ENCODE measurements at places on chromosomes 7 and 10.

DNA sequence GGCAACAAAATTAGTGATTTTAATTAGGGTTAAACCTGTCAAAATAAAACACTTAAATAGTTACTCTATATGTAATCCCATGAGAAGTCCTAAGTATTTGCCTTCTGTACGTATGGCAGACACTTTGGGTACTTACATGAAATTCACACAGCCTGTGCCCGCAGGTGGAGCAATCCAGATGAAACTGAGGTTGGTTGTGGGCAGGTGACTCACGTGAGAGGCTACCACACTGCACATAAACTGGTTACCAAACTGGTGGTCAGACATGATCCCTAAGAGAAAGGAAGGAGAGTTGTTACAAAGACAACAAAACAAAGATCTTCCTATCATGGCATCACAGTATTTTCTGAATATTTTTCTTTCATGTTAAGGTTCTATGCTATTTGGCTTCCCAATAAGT lies 156.1 kb downstream of the RELN start:
- DNase-seq = no peak

DNA sequence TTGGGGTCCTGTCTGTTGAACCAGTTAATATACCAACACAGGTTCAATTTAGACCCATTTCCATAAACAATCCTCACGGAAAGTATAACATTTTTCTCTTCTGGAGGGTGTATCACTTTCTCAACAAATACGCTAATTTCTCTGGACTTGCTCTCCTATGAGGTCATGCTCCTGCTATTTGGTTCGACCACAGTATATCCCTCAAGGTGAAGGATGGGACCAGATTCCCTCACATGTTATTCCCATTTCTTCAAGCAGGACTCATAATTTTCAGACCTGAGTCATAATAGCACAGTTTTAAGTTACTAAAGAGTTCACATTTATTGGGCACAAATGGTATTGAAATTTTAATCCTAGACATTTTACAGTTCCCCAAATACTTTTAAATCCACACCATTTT lies 57.2 kb downstream of the ADAM12 start:
- DNase-seq = peak; percentile 18

DNA sequence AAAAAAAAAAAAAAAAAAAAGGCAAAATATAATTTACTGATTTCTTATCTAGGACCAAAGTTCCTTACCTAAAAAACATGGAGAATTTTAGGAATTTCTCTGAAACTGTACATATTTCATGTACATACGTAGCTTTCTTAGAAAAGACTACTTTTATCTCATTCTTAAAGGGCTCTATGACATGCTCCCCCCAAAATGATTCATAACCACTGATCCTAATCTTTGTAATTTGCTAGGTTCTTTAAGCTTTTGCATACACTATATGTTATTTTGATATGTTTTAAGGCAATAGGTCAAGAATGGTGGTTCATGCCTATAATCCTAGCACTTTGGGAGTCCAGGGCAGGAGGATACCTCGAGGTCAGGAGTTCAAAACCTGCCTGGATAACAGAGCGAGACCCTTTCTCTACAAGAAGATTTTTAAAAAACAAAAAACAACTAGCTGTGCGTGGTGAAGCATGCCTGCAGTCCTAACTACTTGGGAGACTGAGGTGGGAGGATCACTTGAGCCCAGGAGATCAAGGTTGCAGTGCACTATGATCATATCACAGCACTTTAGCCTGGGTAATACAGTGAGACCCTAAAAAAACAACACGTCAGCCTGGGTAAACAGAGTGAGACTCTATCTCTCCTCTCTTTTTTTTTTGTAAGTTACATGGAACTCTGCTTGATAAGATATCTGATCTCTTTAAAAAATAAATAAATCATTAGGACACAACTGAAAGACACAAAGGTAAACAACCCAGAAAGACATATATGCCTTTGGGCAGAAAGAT lies 54.8 kb downstream of the ATAD1 start:
- no peak for DNase-seq

- DNase-seq = no peak
Measured at GRCh38 chr7:69661342-69661741, 63.1 kb downstream of the AUTS2 start.

GRCh38 chr7:152336754-152337368 lies 98.9 kb downstream of the KMT2C start:
- DNase-seq = no peak

- DNase-seq = no peak
Measured at GRCh38 chr10:103334567-103334966, 16.4 kb downstream of the PCGF6 start.

DNA sequence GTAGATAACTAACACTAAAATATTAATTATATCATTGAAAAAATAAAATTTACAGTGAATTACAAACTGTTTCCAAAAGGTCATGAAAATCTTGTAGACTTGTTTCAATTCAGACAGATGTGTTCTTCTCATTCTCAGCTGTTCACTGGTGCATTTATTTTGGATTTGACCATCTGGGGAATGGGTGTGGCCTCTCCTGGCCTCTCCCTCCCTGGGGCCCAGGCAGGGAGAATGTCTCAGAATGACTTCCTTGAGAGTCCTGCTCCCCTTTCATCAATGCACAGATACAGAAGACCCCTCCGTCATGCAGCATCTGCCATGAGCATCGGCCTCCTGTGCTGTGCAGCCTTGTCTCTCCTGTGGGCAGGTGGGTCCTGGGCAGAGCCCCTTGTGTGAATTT lies 192.8 kb upstream of the PRSS58 start:
- DNase-seq = no peak

GRCh38 chr10:88254091-88254490 lies 329.0 kb downstream of the RNLS start:
- DNase-seq = peak; percentile 54

GRCh38 chr10:84543948-84544347 lies 215.6 kb downstream of the CCSER2 start:
- no peak for DNase-seq

DNA sequence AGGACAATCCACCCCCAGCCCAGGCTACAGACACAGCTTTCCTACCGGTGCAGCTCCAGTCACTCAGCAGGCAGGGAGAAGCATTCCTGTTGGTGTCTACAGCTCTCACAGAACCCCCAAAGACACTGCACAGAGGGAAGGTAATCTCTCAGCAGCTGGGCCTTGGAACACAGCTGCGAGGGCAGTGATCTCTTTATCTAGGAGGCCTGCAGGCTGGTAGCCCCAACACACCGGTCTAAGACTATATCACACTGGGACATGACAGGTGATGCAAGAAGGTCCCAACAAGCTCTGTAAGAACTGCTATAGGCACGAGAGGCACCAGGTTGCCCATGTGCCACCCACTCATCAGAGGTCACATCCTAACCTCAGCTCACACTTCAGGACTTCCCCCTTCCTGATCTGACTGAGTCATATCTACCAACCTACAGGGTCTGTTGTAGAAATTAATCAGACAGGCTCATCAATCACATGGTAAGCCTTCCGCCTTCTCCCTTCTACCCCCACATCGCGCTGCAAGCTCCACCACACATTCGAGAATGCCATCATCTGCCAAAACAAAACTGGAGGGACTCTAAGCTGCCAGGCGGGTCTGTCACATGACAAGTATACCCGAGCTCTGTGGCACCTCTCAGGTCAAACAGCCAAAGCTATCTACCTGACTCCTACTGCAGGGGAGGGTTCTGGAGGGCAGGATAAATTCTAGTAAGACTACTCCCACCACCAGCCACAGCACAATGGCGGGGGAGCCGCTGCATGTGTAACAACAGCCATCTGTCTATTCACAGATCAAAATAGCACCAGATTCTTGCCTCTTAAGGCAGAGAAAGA lies 26.1 kb downstream of the FAM53B start:
- DNase-seq = no peak

GRCh38 chr7:117008118-117008885 lies 55.0 kb downstream of the ST7 start:
- no peak for DNase-seq

DNA sequence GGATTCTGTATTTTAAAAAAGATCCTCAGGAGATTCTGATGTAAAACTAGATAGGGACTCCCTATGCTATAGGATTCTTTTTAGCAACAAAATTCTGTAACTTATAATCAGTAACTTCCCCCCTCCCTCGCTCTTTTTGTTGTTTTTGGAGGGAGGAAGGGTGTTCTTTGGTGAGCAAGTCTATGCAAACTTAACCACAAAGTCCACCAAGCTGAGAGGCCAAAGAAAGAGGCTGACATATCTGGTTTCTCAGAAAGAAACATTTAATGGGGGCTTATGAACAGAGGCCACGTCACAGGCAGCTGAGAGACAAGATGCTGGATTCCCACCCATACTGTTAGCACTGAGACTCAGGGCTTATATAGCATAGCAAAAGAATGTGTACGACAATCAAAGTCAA lies 14.3 kb upstream of the ABCB5 start:
- DNase-seq = no peak

DNA sequence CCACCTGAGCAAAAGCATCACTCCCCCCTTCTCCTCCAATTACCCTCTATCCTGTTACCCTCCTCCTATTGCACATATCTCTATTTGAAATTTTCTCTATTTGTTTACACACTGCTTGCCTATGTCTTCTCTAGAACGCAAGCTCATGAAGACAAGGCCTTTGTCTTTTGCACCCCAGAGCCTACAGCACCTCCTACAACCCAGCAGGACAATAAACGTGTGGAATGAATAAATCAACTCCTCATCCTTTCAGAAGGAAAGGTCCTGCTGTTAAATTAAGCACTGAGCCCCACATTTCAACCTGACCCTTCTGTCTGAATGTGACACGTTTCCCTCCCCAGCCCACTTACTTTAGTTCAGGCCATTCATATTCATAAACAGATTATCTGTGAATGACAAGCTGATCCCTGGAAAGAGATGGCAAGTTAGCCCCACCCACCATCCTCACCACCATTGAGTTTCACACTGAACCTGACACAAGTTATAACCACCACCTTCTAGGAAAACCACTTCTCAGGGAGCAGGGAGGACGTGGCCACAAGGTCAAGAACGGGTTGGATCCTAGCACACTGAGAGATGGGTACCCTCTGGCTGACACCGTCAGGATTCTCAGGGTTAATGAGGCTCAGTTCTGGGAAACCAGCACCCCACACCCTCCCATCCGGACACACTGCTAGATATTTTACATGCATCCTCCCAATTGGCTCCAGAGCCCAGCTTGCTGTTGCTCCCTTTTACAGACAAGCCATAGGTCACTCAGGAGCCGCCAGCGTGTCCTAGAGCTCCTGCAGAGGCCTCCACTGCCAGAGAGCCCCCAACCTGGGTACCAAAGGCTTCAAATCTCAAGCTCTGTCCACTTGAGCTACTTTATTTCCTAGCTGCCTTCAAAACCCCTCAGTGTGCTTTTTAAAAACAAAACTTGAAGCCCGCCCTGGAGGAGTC lies 934 bp downstream of the PRTFDC1 start:
- no peak for DNase-seq

All from GM04504 (cell line).